Fibroblast of the aortic adventitia (primary cell): ENCODE measurements at places on chromosomes 2 and 18. TPM values are rescaled to one million over a fixed set of nuclear protein-coding genes. Genes with fewer than 3 reads are reported as not detected.

Gene FBLN7
- total RNA-seq: 3.2 and 7.8 TPM in 2 replicates

Gene PTPRM
- 64.2 and 65.3 TPM in 2 replicates for total RNA-seq

Gene PASK
- 3.8 and 21.9 TPM in 2 replicates for total RNA-seq

Gene NOL4
- total RNA-seq: not detected in 2 replicates

Gene MAPK4
- under 0.01 TPM in 1 of 2 replicates, not detected in the other for total RNA-seq

Gene DSC2
- total RNA-seq: 0.82 TPM in 1 of 2 replicates, not detected in the other

Gene PRKAG3
- 0.18 and 0.41 TPM in 2 replicates for total RNA-seq

Gene FMNL2
- 23.6 and 28.0 TPM in 2 replicates for total RNA-seq

Gene XDH
- 3.1 TPM in 1 of 2 replicates, not detected in the other for total RNA-seq

Gene ABCB11
- not detected in 2 replicates for total RNA-seq

Gene FBXO36
- total RNA-seq: 1.6 and 5.5 TPM in 2 replicates

Gene NCKAP1
- total RNA-seq: 76.4 and 167 TPM in 2 replicates

Gene CDH2
- total RNA-seq: 38.3 and 64.1 TPM in 2 replicates

Gene BMP10
- total RNA-seq: not detected in 2 replicates

Gene SERPINB13
- total RNA-seq: not detected in 2 replicates

Gene SIX3
- not detected in 2 replicates for total RNA-seq

Gene UGT1A5
- not detected in 2 replicates for total RNA-seq

Gene HRH4
- total RNA-seq: under 0.01 TPM in 1 of 2 replicates, not detected in the other

Gene ZNF385B
- total RNA-seq: 4.8 TPM in 1 of 2 replicates, not detected in the other

Gene SCG2
- total RNA-seq: 0.63 and 3.4 TPM in 2 replicates

Gene DES
- 3.3 and 4.7 TPM in 2 replicates for total RNA-seq

Gene PSD4
- total RNA-seq: 0.82 and 5.1 TPM in 2 replicates

Gene ST6GAL2
- total RNA-seq: 0.09 and 0.16 TPM in 2 replicates

Gene NEB
- 0.27 and 0.41 TPM in 2 replicates for total RNA-seq

Gene TCF7L1
- 3.5 and 3.7 TPM in 2 replicates for total RNA-seq

Gene HOXD3
- total RNA-seq: 0.09 TPM in 1 of 2 replicates, not detected in the other

Gene LDLRAD4
- total RNA-seq: 0.54 TPM in 1 of 2 replicates, not detected in the other

Gene ICA1L
- 8.9 TPM in 2 replicates for total RNA-seq

Gene ANKRD62
- total RNA-seq: not detected in 2 replicates

Gene REG3A
- total RNA-seq: not detected in 2 replicates

Gene GNAL
- 0.16 and 0.63 TPM in 2 replicates for total RNA-seq

Gene FRZB
- 0.08 and 0.18 TPM in 2 replicates for total RNA-seq

Gene KIAA1328
- total RNA-seq: 9.6 and 13.6 TPM in 2 replicates

Gene DNER
- total RNA-seq: 0.72 TPM in 1 of 2 replicates, not detected in the other
